Activated CD4-positive, alpha-beta T cell treated with anti-CD3 and anti-CD28 coated beads for 1 hour (primary cell): ENCODE measurements at places on chromosomes 7 and 10.

DNA sequence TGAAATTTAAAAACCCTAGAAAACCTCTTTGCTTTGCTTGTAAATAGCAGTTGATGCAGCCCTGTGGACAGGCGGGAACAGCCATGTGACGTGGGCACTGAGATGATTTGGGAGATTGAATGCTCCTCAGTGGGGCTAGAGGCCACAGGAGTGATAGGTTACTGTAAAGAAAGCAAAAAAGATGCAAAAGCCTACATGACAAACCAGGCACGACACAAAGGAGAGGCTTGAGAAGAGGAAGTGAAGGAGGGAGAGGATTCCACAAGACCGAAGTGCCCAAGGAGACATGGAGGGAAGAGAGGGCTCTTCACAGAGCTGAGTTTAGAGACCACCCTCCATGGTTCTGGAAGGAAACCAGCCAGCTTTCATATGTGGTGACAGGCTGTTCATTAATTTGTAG, 25.7 kb downstream of the IKZF1 start:
- no peak for DNase-seq

GRCh38 chr7:42046483-42046882, 190.5 kb downstream of the GLI3 start:
- no peak for DNase-seq

- no peak for DNase-seq
These were observed 197.7 kb downstream of the SEMA3A start for GRCh38 chr7:83996879-83997278.

DNA sequence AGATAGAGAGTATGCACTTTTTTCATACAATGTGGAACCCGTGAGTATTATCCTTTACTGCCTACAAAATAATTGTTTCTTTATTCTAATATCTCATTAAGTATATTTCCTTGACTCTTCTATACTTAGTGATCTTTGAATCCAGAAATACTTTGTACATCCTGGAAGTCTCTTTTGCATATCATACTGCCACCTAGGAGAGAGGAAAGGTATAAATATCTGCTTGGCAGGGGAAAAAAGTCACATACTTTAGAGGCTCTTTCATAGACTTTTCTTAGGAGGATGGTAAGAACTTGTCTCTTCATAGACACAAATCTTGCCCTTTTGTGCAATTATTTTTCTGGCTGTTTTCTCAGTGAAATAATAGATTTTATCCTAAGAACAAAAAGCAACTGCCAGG, 436.0 kb downstream of the PAXIP1 start:
- no peak for DNase-seq

GRCh38 chr10:5477948-5478693, 21.2 kb downstream of the CALML5 start:
- no peak for DNase-seq

DNA sequence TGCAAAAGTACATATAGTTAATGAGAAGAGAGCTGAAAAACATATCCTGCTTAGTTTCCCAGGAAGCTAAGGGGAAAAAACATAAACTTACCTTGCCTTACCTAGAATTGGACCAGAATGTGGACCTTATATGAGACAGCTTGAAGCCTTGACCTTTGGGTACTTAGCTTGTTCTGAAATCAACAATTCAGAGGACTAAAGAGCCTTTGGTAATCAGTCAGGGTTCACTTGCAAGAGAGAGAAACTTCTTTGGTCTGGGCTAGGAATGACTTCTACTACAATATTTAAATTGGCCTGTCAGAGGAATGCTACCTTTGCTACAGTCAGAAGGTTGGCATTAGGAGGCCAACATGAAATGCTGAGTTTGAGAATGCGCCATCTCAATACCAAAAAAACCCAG, 24.9 kb downstream of the SAMD8 start:
- no peak for DNase-seq

DNA sequence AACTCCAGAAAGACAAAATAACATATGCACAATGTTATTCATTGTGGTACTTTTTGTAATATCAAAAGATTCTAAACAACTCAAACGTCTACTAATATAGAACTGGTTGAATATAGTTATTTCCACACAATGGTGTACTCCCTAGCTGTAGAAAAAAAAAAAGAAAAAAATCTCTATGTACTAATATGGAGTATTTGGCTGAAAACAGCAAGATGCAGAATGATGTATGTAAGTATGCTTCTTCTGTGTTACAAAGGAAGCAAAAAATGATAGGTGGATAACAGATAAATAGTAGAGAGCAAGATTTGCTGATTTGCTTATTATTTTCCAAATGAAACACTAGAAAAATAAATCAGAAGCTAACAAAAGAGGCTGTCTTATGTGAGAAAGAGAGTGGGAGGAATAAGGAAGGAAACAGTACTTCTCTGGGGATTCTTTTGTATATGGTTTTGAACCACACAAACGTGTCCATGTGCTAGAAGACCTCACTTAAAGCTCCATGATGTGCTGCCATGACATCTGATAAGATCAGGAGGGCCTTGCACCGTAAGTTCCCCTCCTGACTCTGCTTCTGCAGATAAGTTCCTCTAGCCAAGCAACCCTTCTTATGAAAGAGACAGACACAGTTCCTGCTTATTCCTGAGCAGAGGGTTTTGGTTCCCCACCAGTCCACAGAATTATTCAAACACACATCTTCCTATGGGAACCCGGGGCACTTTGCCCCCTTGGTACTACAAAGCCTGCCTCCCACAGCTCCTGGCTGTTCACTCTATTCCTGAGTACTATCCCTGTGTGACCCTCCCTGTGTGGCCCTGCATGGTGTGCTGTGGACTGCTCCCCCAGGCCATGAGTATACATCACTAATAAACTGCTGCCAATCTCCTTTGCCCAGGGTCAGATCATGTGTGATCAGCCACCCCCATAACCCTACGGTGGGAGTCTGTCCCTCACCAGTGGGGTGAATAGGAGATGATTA, 159.1 kb downstream of the CCDC71L start:
- no peak for DNase-seq

DNA sequence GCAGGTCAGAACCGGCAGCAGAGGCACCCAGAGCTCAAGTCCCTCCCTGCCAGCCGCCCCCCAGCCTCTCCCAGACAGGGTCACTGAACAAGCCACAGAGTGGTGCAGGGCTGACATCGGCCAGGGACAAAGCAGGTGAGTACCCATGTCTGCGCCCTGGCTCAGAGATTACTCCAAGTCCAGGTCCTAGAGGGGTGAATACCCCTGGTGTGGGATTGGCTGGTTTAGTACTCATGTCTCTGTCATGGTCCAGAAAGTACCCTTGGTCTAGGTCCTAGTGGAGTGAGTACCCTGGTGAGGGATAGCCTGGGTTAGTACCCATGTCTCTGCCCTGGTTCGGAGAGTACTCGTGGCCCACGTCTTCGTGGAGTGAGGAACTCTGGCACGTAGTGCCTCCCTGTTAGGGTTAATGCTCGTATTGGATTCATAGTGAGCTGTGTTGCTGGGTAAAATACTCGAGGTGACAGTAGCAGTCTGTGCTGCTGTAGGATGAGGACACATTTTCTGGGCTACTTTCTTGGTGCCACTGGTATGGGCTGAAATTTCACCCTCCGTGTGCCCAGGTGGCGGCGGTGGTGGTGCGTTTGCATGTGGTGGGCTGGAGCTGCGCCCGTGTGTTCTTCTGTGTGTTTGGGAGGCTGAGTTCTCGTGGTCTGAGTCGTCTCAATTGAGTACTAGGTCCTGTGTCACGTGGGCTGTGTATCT, 25.5 kb upstream of the KNDC1 start:
- DNase-seq, result no peak

- no peak for DNase-seq
These were observed 122.5 kb downstream of the RELN start for GRCh38 chr7:103866919-103867318.

- no peak for DNase-seq
These were observed 46.4 kb upstream of the RSBN1L start for GRCh38 chr7:77649716-77650349.

DNA sequence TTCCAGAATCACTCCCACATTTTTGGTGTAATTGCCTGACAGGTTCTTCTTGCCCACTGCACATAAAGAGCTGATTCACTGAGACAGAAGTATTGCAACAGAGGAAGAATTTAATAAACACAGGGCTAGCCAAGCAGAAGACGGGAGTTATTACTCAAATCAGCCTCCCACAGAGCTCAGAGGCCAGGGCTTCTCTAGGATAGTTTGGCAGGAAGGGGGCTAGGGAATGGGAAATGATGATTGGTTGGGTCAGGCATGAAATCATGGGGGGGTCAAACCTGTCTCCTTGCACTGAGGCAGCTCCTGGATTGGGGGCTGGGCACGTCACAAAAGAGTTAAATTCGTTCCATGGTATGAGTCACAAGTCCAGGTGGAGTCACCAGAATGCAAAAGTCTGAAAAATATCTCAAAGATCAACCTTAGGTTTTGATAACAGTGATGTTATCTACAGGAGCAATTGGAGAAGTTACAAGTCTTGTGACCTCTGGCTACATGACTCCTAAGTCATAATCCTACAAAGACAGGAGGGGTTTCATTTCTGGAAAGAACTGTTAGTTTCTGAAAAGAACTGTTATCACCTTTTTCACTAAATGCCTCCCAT, 30.2 kb upstream of the ERCC6 start:
- DNase-seq, result no peak

- no peak for DNase-seq
These were observed 23.2 kb downstream of the COL1A2 start for GRCh38 chr7:94417901-94418300.

DNA sequence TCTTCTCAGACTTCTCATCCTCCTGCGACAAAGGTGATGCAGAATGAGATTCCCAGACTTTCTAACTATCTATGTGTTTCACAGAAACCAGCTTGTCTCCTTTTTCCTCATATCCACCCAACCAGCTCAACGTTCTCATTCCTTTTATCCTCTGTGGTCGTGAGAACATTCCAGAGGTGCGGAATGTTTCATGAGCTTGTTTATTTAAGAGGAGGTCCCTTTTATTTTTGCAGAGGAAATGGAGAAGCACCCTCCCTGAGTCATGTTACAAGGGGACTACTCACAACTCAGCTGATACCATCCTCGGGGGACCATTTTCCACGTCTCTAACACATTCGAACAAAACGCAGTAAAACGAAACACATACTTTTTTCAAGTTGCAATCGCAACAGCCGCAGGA, 93.2 kb downstream of the ZRANB1 start:
- DNase-seq, result no peak

DNA sequence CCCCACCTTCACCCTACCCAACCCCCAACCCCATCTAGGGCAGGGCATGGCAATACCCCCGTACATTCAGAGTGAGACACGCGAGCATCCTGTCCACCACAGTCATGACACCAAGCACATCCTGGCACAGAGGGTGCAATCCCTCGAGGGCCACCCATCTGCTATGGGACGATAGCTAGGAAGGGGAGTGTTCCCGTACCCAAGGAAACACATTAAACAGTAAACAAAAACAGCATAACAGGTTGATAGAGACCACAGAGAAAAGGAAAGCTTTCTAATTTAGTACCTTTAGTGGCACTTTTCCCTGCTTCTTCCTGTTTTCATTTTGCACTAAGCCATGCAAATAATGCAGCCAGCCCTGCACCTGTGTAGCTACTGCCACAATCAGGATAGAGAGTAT, 2.3 kb upstream of the SMKR1 start:
- no peak for DNase-seq

DNA sequence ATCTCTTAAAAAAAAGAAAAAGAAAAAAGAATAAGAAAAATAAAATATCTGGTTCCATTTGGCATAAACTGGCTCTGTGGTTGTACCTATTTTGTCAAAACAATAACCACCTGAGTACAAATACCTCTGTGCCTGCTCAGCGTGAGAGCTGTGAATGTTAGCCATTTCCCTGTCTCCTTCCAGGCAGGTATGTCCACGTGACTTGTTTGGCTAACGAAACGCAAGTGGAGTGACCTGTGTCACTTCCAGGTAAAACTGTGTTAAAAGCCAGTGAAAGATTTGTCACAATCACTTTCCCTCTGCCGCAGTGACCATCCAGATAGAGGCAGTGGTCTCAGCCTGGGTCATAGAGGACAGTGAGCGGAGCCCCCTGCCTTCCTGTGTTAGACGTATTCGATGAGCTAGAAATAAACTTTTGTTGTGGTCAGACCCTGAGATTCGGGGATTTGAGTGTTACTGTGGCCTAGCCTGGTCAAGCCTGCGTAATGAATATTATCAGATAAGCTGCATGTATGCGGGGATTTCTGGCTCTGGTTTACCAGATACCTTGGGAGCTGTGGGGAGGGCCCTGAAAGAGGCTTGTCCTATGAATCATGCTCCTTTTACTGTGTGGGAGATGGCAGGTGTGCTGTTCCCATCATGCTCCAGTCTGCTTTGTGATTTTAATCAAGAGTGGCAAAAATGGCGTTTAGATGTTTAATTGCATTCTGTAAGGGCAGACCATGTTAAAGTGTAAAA, 3.8 kb downstream of the PTER start:
- no peak for DNase-seq

DNA sequence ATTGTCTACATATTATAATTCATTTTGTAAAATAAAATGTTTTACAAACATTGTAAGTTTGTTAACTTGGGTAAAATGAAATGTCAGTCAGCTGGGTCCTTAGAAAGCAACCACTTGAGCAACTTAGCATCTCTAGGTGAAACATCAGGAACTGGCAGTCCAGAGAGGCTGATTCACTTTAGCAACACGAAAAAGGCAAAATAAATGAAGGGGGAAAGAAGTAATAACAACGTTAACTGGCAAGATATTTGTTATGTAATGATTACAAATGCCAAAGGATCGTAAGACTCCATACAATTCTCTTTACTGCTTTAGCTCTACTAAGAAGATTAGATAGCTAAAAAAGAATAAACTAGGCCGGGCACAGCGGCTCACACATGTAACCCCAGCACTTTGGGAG, 5.0 kb downstream of the PDZD8 start:
- no peak for DNase-seq

- no peak for DNase-seq
These were observed 71.6 kb downstream of the AKR1C4 start for GRCh38 chr10:5268234-5268633.

- DNase-seq, result no peak
These were observed 150.2 kb upstream of the FERD3L start for GRCh38 chr7:19295376-19295775.

GRCh38 chr10:78726171-78726570, 342.6 kb upstream of the ZMIZ1 start:
- DNase-seq, result no peak

DNA sequence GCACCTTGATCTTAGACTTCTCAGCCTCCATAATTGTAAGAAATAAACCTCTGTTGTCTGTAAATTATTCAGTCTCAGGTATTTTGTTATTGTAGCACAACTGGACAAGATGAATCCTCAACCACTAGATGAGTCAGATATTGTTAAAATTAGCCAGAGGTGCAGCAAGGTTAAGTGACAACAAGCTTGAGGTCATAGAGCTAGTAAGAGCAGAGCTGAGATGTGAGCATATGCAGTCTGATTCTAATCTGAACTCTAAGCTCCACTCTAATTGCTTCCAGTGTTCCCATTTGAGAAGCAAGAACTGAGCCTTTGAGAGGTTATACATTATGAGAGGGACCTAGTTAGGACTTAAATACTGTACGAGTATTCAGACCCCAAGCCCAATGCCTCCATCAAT, 93.1 kb downstream of the FZD1 start:
- DNase-seq, result no peak

GRCh38 chr10:21285742-21286331, 239.6 kb downstream of the SKIDA1 start:
- no peak for DNase-seq

GRCh38 chr7:155846936-155847335, 34.7 kb upstream of the SHH start:
- DNase-seq, result no peak

GRCh38 chr10:31977440-31978155, 49.0 kb upstream of the ARHGAP12 start:
- DNase-seq, result no peak

- DNase-seq, result no peak
These were observed 19.7 kb upstream of the CCSER2 start for GRCh38 chr10:84308481-84309304.
